ENCODE measurements at places on chromosomes 4 and X.

DNA sequence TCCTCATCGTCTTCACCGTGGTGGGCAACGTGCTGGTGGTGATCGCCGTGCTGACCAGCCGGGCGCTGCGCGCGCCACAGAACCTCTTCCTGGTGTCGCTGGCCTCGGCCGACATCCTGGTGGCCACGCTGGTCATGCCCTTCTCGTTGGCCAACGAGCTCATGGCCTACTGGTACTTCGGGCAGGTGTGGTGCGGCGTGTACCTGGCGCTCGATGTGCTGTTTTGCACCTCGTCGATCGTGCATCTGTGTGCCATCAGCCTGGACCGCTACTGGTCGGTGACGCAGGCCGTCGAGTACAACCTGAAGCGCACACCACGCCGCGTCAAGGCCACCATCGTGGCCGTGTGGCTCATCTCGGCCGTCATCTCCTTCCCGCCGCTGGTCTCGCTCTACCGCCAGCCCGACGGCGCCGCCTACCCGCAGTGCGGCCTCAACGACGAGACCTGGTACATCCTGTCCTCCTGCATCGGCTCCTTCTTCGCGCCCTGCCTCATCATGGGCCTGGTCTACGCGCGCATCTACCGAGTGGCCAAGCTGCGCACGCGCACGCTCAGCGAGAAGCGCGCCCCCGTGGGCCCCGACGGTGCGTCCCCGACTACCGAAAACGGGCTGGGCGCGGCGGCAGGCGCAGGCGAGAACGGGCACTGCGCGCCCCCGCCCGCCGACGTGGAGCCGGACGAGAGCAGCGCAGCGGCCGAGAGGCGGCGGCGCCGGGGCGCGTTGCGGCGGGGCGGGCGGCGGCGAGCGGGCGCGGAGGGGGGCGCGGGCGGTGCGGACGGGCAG, 792 bp downstream of the ADRA2C start:
- peak; percentile 46 for DNase-seq

DNA sequence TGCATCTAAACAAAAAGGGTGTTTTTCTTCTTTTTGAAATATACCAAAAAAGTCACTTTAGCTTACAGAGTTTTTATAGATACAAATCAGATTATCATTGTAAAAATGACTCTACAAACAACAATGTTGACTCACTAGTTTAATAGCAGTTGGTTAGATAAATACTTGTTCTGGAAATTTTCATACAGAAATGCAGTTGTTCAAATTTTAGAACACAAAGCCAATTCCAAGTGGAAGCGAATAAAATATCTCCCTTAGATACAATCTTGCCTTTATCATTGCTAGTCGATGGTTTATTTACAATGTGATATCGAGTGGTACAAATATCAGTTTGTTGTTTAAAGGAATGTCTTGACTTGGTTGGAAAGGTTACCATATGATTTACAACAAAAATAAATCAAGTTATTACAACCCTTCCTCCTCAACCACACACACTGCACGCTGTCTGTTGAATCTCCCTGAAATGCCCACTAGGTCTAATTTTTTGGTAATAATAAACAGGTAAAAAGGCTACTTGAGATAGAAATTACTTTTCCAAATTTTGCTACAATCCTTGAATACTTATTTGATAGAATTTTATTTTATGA, 114.8 kb downstream of the CDS1 start:
- DNase-seq: no peak

DNA sequence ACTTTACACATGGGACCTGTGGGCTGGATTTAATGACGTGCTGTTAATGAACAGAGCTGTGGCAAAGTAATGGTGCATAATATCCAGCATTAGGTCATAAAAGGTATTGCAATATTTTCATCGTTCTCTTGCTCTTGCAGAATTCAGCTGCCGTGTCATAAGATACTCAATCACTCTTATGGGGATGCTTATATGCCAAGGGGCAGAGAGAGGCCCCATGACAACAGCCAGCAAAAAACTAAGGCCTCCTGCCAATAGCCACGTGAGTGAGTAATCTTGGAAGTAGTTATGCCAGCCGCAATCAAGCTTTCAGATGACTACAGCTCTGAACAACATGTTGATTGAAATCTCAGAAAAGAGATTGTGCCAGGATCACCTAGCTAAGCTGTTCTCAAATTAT, 616.9 kb downstream of the FSTL5 start:
- DNase-seq: no peak

DNA sequence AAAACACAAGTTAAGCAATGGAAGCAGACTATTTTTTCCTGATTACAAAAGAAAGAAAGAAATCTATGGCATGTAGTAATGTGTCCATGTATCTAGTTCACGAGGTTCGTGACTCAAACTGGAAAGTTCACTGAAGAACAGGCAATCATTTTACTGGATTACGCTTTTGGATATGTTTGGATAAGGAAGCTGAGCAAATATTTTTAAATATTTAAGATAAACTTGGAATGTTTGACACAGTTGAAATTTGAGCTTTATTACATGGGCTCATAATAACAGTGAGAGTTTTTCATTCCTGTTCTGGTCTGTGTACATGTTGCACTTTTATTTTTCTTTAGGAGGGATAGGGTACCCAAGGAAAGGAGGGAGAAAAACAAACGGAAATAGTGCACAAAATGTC, 244.2 kb upstream of the GK2 start:
- DNase-seq: no peak

DNA sequence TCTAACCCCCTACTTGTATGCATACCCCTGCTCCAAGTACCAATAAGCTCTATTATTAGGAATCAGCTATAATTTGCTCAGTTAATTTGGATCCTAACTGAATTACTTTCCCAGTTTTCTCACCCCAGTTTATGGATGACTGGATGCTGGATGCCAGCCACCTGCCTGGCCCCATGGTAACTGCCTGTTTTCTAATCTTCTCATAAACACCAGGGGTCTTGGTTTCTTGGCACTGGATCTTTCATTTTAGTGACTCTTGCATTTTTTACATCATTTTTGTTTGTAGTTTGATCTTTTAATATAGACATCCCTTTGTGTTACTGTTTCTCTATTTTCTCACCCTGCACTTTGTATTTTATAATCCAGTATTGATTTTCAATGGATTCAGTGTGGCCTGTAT, 246.8 kb downstream of the ADGRL3 start:
- DNase-seq: no peak

Measured in hematopoietic multipotent progenitor cell treated with erythropoietin and hydrocortisone succinate and interleukin-3 and kit ligand, for 4 days (in vitro differentiated cells).